ENCODE measurements at places on chromosomes 2 and 18. TPM values are rescaled to one million over a fixed set of nuclear protein-coding genes. Genes with fewer than 3 reads are reported as not detected.

DNA sequence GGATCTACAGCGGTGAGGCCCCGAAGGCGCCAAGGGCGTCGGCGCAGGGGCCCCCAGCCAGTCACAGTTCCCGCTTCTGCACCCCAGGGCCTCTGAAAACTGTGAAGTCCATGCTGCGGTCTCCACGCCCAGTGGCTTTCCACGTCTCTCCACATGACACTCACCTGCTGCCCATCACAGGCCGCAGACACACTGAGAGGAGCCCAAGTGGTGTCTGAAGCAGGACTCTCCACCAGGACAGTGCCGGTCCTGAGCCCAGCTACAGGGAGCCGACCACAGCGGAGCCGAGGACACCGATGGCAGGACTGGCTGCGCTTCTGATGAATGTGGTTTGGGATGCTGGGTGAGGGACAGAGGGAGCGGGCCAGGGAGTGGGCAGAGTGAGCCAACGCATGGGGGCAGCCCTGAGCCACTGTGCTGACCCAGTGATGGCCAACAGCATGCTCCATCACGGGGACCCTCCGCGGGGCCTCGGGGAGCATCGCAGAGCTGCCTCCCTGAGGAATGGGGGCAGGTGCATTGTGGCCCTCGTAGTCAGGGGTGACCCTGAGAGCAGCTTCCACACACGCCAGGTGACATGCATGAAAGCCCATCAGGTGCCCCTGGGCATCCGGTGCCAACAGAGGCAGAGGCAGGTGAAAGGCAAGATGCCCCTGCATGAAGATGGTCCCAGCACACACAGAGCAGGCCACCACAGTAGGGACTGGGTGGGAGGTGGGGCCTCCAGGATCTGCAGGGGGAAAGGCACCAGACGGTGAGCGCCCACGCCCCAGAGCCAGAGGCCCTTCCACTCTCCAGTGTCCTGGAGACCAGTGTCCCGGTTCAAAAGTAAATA, 116.6 kb downstream of the HDAC4 start:
- no peak for DNase-seq
- peaks cover 4% of the 10 kb centered on the region for H3K36me3 ChIP-seq
- H3K27ac ChIP-seq: no peak overlapping the region
- peak overlapping the region; percentile 63 for H3K4me3 ChIP-seq
- peaks cover 56% of the 10 kb centered on the region for H3K4me1 ChIP-seq

GRCh38 chr2:45676088-45676487, 24.6 kb downstream of the PRKCE start:
- peaks cover 3% of the 10 kb centered on the region for H3K36me3 ChIP-seq
- no peak for DNase-seq
- no peaks in the 10 kb centered on the region for H3K27me3 ChIP-seq
- no peak overlapping the region for H3K4me3 ChIP-seq
- no peak overlapping the region for H3K27ac ChIP-seq
- H3K4me1 ChIP-seq: peaks cover 3% of the 10 kb centered on the region

GRCh38 chr18:45910405-45911023, 56.6 kb downstream of the EPG5 start:
- H3K4me3 ChIP-seq: no peak overlapping the region
- peaks cover 30% of the 10 kb centered on the region for H3K36me3 ChIP-seq
- no peaks in the 10 kb centered on the region for H3K4me1 ChIP-seq
- no peak overlapping the region for H3K27ac ChIP-seq
- peak; percentile 81 for DNase-seq

DNA sequence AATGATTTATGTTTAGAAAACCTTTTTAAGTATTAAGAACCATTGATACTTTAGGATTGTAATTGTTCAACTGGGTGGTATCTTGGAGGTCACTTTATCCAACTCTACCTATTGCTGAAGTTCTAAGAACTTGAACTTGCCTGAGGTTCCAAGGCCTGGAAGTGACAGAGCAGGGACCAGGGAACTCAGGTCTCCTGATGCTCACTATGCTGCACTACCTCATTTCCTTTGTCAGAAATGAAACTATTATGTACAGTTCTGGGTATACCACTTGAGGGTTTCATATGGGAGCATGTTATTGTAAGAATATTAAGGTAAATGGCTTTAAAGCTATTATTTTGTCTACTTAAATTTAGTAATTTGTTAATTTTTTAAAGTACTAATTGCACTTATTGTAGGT, 3.0 kb downstream of the MBD5 start:
- DNase-seq: peak; percentile 14
- peak overlapping the region; percentile 52 for H3K4me3 ChIP-seq
- peak overlapping the region; percentile 86 for H3K27ac ChIP-seq
- H3K4me1 ChIP-seq: peaks cover 34% of the 10 kb centered on the region

GRCh38 chr2:41966431-41966893, 81.4 kb upstream of the PKDCC start:
- no peaks in the 10 kb centered on the region for H3K4me1 ChIP-seq
- no peak overlapping the region for H3K4me3 ChIP-seq
- H3K27me3 ChIP-seq: peaks cover 2% of the 10 kb centered on the region
- no peak overlapping the region for H3K27ac ChIP-seq

Gene SNTG2
- total RNA-seq: 0.25 TPM

Gene XDH
- 0.11 TPM for total RNA-seq

Gene CNTNAP5
- total RNA-seq: not detected

Gene TCF23
- not detected for total RNA-seq

All from activated CD4-positive, alpha-beta T cell treated with anti-CD3 and anti-CD28 coated beads for 36 hours (primary cell).